ENCODE measurements at places on chromosomes 16 and 17.

- no peak for DNase-seq
Observed at GRCh38 chr16:30602616-30603277, 7.4 kb downstream of the ZNF689 start.

GRCh38 chr17:65759532-65759931, 198.1 kb upstream of the AXIN2 start:
- no peak for DNase-seq

DNA sequence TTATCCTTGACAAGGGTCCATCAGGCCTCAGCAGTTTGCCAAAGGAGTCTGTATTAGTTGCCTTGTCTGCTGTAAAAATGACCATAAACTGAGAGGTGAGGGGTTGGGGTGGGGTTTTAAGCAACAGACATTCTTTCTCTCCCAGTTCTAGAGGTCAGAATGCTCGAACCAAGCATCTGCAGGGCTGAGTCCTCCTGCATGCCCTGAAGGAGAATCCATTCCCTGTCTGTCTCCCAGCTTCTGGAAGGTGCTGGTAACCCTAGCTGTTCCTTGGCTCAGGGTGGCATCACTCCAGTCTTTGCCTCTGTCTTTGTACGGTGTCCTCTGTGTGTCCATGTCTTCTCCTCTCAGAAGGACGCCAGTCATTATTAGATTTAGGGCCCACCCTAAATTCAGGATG, 17.5 kb upstream of the IRF8 start:
- DNase-seq, result no peak

DNA sequence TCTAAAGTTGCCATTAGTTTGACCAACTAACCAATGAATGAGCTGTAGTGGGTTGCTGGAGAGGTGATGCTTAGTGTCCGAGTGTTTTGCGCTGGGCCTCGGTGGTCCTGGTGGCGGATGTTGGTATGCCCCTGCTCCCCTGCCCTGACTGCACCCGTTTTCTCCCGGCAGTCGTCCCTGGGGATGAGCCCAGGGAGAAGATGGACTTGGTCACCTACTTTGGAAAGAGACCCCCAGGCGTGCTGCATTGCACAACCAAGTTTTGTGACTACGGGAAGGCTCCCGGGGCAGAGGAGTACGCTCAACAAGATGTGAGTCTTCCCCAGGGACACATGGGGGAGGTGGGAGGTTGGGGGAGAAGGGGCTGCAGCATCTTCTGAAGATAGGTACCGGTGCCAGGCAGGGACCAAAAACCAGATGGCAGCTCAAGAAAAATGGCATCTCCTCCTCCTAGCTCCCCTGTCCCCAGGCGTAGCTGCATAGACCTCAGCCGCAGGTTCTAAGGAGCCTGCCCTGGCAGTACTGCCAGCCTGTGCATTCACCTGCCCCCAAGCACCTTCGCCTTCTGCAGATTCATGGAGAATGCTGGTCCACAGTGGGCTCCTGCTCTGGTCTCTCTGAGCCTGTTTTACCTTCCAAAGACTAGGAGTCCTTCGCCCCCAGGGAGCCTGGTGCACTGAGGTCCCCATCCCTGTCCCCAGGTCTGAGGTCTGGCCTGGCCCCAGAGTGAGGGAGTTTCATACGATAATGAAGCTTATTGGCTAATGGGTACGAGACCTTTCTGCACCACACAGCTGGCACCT, 5.3 kb downstream of the CNP start:
- no peak for DNase-seq

DNA sequence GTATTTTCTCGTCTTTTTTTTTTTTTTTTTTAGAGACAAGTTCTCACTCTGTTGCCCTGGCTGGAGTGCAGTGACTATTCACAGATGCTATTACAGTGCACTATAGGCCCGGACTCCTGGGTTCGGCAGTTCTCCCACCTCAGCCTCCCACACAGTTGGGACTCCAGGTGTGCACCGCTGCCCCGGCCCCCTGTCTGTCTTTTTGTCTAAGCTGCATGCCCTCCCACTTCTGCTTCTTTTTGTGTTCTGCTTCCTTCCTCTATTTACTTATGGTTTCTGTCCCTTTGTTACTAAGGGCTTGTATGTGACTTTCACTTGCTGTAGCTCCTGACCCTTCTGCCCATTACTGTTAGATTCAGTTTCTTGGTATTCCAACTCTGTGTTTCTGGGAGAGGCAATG, 20.5 kb downstream of the SLC7A6 start:
- no peak for DNase-seq

- DNase-seq, result peak; percentile 42
Observed at GRCh38 chr17:40062329-40063186, at the start of gene THRA. TSS of gene THRA (plus strand) at chr17:40062965. CDS start at chr17:40074489, 11,524 bp downstream.

DNA sequence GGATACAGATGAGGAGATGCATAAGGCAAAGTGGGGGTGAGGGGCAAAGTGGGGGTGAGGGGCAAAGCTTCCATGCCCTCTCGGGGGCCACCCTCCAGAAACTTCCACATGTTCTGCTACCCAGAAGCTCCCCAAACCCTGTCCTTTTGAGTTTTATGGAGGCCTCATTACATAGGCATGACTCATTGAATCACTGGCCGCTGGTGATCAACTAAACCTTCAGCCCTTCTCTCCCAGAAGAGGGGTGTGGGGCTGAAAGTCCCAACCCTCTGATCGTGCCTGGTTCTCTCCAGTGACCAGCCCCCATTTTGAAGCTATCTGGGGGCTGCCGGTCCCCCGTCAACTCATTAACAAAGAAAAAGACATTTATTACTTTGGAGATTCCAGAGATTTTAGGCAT, 27.5 kb downstream of the ITGAE start:
- no peak for DNase-seq

DNA sequence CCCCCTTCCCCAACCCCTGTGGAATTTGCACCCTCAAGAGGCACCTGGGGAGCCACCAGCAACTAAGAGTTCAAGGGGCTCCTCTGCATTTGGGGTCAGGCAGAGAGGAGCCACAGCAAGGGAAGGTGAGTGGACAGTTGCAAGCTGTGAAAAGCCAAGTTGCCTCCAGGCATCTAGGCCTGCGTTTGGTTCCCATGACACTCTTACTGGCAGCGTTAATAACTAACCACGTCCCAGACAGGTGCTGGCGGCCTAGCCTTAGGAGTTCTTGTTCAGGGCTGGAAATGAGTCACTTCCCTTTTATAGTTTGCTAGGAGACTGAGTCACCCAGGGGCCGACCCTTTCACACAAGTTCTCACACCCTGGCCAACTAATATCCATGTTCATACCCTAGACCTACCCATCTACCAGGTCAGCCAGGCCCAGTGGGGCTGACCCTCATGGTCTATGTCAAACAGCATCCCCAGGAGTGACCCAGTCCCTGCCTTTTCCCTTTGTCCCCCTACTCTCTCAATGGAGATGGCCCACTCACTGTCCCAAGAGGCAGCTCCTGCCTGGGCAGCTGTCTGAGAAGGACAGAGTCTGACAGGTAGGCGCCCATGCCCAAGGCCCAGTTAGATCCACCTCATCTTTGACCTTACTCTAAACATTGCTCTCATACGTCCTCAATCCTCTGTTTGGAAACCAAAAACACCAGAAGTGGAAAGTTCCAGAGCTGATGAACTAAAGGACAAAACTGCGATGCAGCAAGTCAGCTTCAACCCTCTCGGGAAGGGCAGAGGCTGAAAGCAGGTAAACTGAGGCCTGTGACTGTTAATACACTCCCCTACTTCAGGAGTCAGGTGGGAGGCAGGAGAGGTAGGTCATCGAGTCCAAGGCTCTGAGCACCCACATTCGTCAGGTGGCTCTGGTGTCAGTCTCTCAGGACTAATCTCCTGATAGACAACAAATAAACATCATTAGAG, 300.6 kb downstream of the SOX9 start:
- DNase-seq, result no peak

DNA sequence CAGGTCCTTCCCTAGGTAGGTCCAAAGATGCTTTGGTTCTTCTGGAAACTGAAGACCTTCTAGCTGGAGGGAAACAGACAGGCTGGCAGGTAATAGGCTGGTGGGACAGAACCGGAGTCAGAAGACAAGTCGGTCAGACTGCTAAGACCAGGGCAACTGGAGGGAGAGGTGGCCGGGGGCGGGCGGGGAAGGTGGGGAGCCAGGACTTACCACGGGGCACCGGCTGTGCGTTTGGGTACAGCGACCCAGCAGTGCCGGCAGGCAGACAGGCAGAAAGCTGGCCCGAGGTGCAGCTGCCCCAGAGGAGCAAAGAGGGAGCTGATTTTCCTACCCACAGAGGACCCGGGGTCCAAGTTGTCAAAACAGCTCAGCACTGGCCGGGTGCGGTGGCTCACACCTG, 575 bp downstream of the SLC52A1 start:
- DNase-seq, result no peak

GRCh38 chr17:60188759-60189158, 39.0 kb downstream of the CA4 start:
- no peak for DNase-seq

DNA sequence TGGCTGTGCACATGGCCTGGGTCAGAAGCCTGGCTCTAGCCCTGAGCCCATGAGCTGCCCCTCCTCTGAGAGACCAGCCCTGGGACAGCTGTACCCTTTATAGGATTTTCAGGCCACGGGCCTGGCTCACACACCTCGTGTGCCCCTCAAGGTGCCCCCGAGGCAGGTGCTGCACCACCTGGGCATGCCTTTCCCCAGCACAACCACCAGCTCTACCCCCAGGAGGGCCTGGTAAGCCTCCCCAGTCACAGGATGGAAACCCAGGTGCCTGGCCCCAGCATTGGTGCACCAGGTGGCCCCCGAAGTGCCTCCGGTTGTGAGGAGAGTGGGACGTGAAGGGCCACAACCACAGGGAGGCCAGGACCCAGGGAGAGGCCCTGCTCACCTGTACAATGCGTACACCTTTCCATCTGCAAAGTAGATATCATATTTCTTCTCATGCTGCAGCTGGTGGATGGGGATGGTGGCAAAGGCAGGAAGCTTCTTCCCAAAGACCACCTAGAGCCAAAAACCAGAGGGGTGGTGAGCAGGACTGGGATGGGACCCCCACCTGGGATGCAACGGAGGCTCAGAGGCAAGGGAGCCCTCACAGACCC, 6.3 kb downstream of the ZNF598 start:
- no peak for DNase-seq

GRCh38 chr17:70658317-70658716, 489.0 kb downstream of the KCNJ2 start:
- DNase-seq, result no peak

- no peak for DNase-seq
Observed at GRCh38 chr16:4593086-4593485, 21.6 kb downstream of the UBALD1 start.

GRCh38 chr17:77421630-77421972, 280.8 kb downstream of the SEC14L1 start:
- DNase-seq, result no peak

DNA sequence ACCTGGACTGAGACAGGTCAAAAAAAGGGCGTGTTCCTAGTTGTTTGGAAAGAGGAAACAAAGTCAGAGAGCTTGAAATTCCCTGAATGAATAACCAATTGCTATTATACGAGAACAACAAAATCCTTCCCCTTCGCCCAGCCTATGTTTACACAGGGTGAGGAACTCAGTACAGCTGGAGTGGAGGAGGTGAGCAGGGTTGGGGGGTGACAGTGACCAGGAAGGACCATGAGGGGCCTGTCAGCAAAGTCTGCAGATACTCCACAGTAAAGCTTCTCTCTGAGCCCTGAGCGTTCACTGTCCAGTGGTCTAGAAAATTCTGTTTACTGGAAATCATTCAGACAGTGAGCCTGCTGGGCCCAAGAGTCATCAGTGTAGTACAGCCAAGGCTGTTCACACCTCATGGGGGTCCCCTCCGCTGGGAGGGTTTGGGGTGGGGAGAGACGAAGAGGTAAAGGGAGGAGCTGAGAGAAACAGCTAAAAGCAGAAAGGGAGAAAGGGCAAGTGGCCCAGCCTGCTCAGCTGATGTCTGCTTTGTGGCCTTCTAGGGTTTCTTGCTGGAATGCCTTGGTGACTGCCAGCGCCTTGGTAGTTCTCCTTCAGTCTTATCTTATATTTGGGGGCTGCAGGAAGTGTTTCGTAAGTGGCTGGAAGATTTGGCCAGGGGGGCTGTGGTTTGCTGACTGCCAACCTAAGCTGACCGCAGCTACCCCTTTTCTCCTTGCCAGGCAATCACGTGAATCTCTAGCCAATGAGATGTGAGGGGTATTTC, 5.7 kb downstream of the DUSP3 start:
- DNase-seq, result no peak

GRCh38 chr17:76682296-76682695, 28.5 kb downstream of the MXRA7 start:
- DNase-seq, result no peak

- DNase-seq, result no peak
Observed at GRCh38 chr16:86975445-86975844, 341.7 kb downstream of the C16orf95 start.

- no peak for DNase-seq
Observed at GRCh38 chr17:60896996-60897395, 219.3 kb downstream of the BCAS3 start.

DNA sequence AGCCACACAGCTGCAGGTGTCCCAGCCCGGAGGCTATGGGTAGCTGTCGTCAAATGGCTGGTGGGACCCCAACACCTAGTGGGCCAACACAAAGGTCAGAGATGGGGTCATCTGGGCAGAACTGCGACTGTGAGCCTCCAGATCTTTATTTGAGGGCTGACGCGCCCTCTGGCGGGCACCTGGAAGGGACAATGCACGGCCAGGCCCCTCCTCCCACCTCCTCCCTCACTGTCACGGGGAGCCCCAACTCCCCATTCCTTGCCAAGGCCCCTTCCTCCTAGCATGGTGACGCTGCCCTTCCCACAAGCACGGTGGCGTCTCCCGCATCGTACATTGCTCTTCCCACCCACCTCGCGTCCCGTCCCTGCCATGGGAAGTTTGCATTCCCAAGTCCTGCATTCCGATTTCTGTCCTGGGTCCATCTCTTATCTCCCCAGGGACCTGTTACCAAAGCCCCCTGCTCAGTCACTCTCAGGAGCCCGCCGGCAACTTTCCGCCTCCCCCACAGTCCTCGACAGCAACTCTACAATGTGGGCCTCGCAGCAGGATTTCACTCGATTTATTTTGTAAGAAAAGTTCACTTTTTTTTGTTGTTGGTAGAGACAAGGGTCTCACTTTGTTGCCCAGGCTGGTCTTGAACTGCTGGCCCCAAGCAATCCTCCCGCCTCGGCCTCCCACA, 1.0 kb downstream of the TLE7 start:
- DNase-seq, result no peak

GRCh38 chr16:21199607-21200218, 11.7 kb downstream of the ZP2 start:
- DNase-seq, result no peak
